ENCODE measurements at places on chromosomes 7 and 10. TPM values are rescaled to one million over a fixed set of nuclear protein-coding genes. Genes with fewer than 3 reads are reported as not detected.

BAG3 gene
- 4.2 TPM for total RNA-seq

PON1 gene
- not detected for total RNA-seq

SSC4D gene
- total RNA-seq: not detected

TMEM178B gene
- 0.96 TPM for total RNA-seq

FRMD4A gene
- total RNA-seq: 3.4 TPM

GPC2 gene
- total RNA-seq: 6.1 TPM

DNA sequence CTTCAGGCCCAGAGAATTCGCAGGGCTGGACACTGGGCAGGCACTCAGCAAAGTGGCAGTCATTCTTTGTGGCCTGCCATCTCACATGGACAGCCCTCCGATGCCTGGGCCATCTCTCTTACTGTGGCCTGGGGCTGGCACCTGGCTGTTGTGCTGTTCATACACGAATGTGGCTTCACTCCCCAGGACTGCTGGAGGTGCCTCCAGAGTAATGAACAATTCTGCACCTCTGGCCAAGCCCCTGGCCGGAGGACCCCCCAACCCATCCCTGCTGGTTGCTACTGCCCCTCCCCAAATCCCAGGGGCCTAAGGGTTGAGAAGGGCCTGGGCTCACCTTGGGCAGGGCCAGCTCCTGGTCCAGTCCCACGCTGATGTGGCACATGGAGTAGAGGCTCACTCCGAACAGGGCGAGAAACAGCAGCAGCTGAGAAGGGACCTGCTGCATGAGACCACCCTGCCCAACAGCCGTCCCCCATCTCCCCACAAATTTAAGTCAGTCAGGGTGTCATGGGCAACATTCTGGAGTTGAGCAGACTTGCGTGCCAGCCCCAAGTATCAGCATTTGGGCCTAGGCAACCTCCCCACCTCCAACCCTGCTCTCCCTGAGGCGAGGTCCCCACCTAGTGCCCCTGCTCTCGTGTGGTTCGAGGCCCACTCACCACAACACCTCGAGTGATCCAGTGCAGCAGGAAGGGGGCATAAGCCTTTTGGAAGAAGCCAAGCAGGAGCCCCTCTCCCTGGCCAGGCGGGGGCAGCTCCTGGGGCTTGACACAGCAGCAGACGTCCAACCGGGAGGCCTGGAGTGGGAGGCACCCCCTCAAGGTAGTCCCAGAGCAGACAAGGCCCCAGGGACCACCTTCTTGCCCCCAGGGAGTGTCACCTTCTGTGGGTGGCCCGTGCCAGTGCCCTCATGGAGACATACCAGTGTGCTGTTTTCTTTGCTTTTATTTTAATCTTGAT is 9.4 kb downstream of the NPC1L1 start:
- H3K36me3 ChIP-seq: no peaks in the 10 kb centered on the region
- DNase-seq: no peak
- H3K4me1 ChIP-seq: peaks cover 3% of the 10 kb centered on the region
- H3K4me3 ChIP-seq: no peak overlapping the region

DNA sequence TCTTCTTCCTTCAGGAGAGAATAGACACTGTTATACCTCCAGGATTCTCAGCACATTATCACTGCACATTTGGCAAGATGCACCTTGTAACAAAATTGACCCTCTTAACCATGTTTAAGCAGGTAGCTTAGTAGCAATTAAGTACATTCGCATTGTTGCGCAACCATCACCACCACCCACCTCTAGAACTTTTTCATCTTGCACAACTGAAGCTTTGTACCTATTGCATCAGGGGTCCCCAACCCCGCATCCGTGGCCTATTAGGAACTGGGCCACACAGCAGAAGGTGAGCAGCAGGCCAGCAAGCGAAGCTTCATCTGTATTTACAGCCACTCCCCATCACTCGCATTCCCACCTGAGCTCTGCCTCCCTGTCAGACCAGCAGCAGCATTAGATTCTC is 29.9 kb upstream of the SMURF1 start:
- no peak for DNase-seq
- no peaks in the 10 kb centered on the region for H3K36me3 ChIP-seq
- H3K4me3 ChIP-seq: no peak overlapping the region
- H3K27ac ChIP-seq: no peak overlapping the region
- no peaks in the 10 kb centered on the region for H3K27me3 ChIP-seq
- H3K4me1 ChIP-seq: no peaks in the 10 kb centered on the region

DNA sequence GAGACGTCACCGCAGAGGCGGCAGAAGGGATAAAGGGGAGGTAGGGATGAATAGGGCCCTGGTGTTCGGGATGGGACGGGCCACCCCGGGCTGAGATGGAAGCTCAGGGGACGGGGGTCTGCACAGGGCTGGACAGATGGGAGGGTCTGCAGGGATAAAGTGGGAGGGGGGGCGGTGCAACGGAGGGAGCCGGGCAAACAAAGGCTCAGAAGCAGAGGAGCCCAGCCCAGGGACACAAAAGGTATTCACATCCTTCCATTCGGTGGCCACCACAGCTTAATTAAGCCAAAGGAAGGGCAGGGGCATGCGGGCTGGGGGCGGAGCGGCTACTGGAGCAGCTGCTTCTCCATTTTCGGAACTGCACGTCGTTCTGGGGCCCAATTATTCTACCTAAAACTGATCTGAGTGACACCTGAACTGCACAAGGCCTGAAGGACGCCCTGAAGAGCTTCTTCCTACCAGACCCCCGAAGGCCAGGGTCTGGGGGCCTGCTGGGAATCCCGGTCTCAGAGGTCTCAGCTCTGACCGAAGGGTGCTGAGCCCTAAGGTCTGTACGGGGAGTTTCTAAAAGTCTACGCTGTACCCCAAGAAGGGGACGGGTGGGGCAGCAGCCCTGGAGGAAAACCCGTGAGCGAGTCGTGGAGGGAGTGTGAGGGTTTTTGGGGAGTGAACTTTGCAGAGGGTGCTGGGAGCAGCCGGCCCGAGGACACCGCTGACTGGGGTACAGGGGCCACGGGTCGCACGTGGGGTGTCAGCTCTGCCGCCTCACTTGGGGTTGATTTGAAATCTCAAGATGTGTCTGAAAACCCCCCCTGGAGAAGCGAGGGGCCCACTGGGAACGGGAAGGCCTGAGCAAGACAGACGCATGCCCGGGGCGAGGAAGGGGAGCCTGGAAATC is 334.8 kb downstream of the DNAJB6 start:
- peaks cover 19% of the 10 kb centered on the region for H3K27me3 ChIP-seq
- no peak for DNase-seq
- H3K4me1 ChIP-seq: peaks cover 3% of the 10 kb centered on the region
- no peaks in the 10 kb centered on the region for H3K36me3 ChIP-seq
- H3K4me3 ChIP-seq: no peak overlapping the region

DNA sequence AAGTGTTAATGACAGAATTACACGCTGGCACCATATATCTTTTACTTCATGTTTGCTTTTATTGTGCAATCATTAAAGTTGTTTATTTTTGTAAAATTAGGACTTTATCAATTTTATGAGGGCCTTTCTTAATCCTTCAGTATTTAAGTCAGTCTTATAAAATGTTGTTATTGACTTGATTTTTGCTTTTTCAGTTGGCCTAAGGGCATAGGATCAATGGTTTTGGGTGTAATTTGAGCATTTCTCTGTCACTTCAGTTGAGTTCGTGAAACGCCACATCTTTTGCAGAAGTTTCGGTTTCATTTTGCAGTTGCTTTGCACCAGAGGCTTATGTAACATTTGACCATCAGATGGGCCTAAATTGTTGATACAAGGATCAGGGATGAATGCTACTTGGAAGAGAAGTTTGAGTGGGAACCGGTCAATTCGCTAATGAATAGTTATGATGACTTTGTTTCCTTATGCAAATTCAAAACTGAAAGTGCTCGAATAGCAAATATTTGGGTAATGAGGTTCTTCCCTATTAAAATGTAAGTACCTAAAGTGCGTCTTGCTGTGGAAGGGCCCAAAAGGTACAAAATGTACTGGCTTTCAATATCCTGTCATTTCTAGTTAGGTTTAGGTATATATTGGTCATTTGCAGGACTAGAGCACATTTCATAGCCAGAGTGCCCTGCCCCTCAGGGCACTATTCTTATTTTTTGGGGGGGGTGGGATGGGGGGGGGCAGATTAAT is 340.9 kb downstream of the LRMDA start:
- no peaks in the 10 kb centered on the region for H3K27me3 ChIP-seq
- no peaks in the 10 kb centered on the region for H3K4me1 ChIP-seq
- no peaks in the 10 kb centered on the region for H3K36me3 ChIP-seq

DNA sequence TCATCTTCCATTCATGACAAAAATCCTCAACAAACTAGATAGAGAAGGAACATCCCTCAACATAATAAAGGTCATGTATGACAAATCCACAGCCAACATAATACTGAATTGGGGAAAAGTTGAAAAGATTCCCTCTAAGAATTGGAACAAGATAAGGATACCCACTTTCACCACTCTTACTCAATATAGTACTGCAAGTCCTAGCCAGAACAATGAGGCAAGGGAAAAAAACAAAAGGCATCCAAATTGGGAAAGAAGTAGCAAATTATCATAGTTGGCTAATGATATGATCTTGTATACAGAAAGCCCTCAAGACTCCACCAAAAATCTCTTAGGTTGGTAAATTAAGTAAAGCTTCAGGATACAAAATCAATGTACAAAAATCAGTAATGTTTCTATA is 4.7 kb downstream of the POT1 start:
- no peaks in the 10 kb centered on the region for H3K27me3 ChIP-seq
- H3K27ac ChIP-seq: no peak overlapping the region
- peaks cover 10% of the 10 kb centered on the region for H3K4me1 ChIP-seq
- no peak for DNase-seq
- H3K36me3 ChIP-seq: no peaks in the 10 kb centered on the region

GRCh38 chr7:156118248-156118645 is 306.0 kb upstream of the SHH start:
- H3K36me3 ChIP-seq: no peaks in the 10 kb centered on the region
- no peaks in the 10 kb centered on the region for H3K4me1 ChIP-seq
- DNase-seq: no peak
- no peaks in the 10 kb centered on the region for H3K27me3 ChIP-seq

GRCh38 chr7:92255308-92255707 is 9.5 kb downstream of the ANKIB1 start:
- peaks cover 4% of the 10 kb centered on the region for H3K4me1 ChIP-seq
- no peak overlapping the region for H3K4me3 ChIP-seq
- no peak for DNase-seq
- no peaks in the 10 kb centered on the region for H3K36me3 ChIP-seq

GRCh38 chr7:27933671-27934565 is 194.0 kb downstream of the TAX1BP1 start:
- DNase-seq: no peak
- H3K36me3 ChIP-seq: peaks cover 6% of the 10 kb centered on the region
- H3K27me3 ChIP-seq: no peaks in the 10 kb centered on the region
- H3K4me3 ChIP-seq: no peak overlapping the region
- no peak overlapping the region for H3K27ac ChIP-seq
- H3K4me1 ChIP-seq: no peaks in the 10 kb centered on the region

- H3K4me1 ChIP-seq: peaks cover 19% of the 10 kb centered on the region
- H3K27ac ChIP-seq: no peak overlapping the region
- H3K27me3 ChIP-seq: no peaks in the 10 kb centered on the region
- no peak overlapping the region for H3K4me3 ChIP-seq
- peak; percentile 72 for DNase-seq
- no peaks in the 10 kb centered on the region for H3K36me3 ChIP-seq
Measured at GRCh38 chr7:140653319-140654108, 12.9 kb upstream of the DENND2A start.
